ENCODE measurements at places on chromosomes 3 and 15.

DNA sequence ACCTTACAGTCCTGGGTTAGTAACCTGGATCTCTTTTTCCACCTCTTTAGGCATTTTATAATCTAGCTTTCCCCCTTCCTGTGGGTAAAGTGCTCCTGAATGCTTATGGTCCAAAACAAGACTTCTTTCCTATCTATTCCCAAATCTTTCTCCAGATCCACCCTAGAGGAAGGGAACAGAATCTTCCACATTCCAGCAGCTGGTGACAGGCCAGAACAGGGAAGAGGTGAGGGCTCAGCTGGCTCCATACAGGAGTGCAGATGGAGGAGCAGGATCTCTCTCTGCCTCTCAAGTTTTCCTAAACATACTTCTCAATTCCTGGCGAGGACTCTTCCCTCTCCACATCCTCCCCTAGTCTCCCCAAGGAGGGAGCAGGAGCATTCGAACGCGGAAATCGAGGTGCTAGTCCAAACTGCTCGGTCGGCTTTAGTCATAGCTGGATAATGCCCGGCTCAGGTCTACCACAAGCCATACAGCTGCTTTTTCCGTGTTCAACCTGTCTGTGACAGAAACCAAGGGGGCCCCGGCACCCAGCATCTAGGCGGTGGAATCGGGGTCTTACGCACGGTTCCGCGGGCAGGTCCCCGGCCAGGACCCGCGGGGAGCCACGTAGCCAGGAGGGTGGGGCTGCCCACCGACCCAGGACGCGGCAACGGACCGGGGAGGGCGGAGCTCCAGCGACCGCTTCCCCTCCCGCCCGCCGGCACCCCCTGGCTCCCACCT lies 4.0 kb downstream of the RASSF1 start:
- peak; percentile 54 for DNase-seq

GRCh38 chr15:89329329-89330084 lies 5.1 kb downstream of the POLG start:
- DNase-seq: no peak

- DNase-seq: no peak
Measured at GRCh38 chr3:60053526-60054265, 1003.9 kb upstream of the CFAP20DC start.

GRCh38 chr3:27720899-27721716 lies 1.0 kb downstream of the EOMES start:
- no peak for DNase-seq

- DNase-seq: no peak
Measured at GRCh38 chr3:97932387-97932801, 39.8 kb downstream of the RIOX2 start.

DNA sequence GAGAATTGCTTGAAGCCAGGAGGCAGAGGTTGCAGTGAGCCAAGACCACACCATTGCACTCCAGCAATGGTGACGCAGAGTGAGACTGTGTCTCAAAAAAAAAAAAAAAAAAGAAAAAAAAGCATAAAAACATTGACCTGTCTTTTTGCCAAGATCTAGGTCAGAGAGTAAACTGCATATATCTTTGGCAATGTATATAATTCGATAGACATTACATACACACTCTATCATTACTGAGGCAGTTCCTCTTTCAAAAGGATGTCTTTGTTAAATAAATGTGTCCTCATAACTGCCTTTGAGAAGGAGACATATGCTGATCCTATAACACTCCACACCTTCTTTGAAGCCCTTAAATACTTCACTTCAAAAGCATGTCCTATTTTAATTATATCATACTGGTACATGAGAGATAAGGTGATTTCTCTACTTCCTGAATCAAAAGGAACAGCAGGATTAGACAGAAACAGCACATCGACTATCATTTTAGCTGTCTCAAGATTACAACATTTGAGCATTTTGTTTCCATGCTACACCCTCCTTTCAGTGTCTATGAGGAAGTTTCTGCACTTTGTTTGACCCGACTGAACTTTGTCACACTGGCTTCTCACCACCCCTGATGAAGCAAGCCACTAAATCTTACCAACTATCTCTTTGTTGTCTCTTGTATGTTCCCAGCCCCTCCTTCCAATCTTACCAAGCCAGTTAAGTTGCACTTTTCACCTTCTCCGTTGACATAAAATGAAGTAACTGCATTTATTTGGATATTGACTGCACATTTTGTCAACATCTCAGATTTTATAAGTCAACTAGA lies 335.8 kb downstream of the MECOM start:
- DNase-seq: no peak

DNA sequence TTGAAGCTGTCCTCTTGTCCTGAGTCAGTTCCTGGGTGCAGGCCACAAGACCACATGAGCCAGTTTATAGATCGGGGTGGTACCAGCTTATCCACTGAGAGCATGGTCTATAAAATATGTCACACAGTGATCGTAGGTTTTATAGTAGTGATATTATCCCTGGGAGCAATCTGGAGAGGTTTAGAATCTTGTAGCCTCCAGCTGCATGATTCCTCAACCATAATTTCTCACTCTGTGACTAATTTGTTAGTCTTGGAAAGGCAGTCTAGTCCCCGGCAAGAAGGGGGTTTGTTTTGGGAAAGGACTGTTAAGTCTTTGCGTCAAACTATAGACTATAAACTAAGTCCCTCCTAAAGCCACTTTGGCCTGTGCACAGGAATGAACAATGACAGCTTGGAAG lies 693.0 kb upstream of the CADM2 start:
- no peak for DNase-seq

Data from hepatic stellate cell (primary cell).